HepG2 (cell line): ENCODE measurements at places on chromosomes 2 and 18.

- H3K27ac ChIP-seq, result peak overlapping the region; percentile 74
Measured at GRCh38 chr18:58499527-58500221, 129.2 kb downstream of the ALPK2 start.

DNA sequence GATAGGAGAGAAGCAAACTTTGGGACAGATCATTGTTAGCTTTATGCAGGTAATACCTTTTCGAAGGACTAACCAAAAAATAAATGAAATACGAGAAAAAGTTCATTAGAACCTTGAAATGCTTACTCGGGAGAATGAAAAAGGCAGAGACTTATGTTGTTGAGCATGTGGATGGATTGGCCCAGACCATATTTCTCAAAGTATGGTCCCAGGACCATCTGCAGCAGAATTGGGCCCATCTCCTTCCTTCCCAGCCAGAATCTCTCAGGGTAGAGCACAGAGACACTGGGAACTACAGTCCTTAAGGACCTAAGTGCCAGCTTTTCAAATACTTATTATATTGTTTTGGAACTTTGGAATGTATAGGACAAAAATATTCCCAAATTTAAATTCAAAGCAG lies 50.8 kb downstream of the KCTD18 start:
- no peak for DNase-seq
- H3K27ac ChIP-seq, result no peak overlapping the region
- no peaks in the 10 kb centered on the region for H3K4me1 ChIP-seq
- H3K4me3 ChIP-seq, result no peak overlapping the region
- peaks cover 26% of the 10 kb centered on the region for H3K36me3 ChIP-seq

- H3K4me3 ChIP-seq, result no peak overlapping the region
- H3K27ac ChIP-seq, result no peak overlapping the region
- no peaks in the 10 kb centered on the region for H3K27me3 ChIP-seq
- no peak for DNase-seq
- H3K36me3 ChIP-seq, result peaks cover 4% of the 10 kb centered on the region; the same call in 1 of the 2 replicates
- peaks cover 4% of the 10 kb centered on the region; the same call in 1 of the 2 replicates for H3K4me1 ChIP-seq
Measured at GRCh38 chr18:76461692-76462325, 33.2 kb downstream of the ZNF516 start.

- H3K4me1 ChIP-seq, result no peaks in the 10 kb centered on the region
- H3K27me3 ChIP-seq, result peaks cover 5% of the 10 kb centered on the region; the same call in 2 of the 3 replicates
- no peaks in the 10 kb centered on the region for H3K36me3 ChIP-seq
- H3K4me3 ChIP-seq, result no peak overlapping the region
- no peak overlapping the region for H3K27ac ChIP-seq
Measured at GRCh38 chr18:59547581-59548182, 149.5 kb downstream of the CCBE1 start.

DNA sequence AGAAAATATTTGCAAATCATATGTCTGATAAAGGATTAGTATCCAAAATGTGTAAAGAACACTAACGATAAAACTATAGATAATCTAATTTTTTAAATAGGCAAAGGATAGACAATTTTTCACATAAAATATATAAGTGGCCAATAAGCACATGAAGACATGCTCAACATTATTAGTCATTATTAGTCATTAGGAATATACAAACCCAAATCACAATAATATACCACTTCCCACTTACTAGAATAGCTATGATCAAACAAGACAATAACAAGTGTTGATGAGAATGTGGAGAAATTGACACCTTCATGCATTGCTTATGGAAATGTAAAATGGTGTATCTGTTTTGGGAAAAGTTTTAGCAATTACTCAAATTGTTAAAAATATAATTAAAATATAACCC lies 12.6 kb upstream of the MAP2 start:
- H3K4me1 ChIP-seq, result no peaks in the 10 kb centered on the region
- H3K27ac ChIP-seq, result no peak overlapping the region
- H3K4me3 ChIP-seq, result no peak overlapping the region
- no peak for DNase-seq

DNA sequence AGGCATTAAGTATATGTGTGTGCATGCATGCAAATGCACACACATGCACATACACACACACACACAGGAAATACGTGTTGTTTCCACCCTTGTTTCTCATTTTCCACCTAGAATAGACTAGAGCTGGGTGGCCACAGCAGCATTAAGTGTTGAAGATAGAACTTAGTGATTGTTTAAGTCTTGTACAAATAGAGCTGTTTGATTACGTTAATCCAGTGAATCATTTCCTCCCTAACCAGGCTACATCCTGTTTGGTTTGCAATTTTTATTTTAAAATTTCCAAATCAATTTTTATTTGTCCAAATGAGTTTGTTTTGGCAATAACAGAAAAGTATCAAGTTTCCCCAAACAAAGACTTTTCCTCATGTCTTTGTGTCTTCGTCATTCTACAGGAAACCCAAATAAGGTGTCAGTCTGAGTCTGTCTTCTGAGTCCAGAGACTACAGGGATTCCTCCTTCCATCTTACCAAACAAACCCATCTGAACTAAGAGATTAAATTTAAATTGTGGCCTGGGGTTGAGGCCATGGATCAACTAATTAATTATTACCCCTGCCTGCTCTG lies 74.6 kb upstream of the GALNT5 start:
- no peak overlapping the region for H3K27ac ChIP-seq
- no peaks in the 10 kb centered on the region for H3K27me3 ChIP-seq
- no peak for DNase-seq
- H3K4me3 ChIP-seq, result no peak overlapping the region

DNA sequence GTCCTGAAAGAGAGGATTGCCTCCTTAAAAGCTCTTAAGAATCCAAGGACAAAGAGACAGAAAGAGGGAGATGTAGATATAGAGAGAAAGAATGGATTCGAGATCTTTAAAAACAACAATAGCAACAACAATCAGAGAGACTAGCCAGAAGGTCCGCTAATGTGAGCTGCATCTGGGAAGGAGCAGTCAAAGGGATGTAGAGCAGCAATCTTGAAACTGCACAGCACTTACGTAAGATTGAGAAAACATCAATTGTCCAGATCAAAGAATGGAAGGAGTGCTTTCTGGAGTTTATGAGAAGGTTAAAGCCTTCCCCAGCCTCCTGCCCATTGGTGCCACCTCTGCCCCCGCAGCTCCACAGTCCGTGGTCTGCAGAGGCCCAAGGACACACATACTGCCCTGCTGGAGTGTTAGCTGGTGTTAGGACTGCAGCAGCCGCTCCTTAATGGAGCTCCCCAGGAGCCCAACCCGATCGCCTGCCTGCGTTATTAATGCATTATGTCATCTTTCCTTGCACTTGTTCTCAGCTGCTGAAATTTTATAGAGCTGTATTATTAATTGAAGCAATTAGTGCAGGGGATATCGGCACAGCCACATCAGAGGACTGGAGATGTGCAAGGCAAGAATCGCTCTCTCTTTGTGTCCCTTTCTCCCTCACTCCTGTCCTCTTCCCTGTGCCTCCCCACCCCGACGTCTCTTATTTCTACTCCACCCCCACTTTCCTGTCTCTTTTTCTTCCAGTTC lies 94.2 kb upstream of the STPG4 start:
- H3K4me1 ChIP-seq, result peaks cover 21% of the 10 kb centered on the region
- no peak overlapping the region for H3K4me3 ChIP-seq
- H3K27me3 ChIP-seq, result no peaks in the 10 kb centered on the region; the same call in 1 of the 2 replicates

DNA sequence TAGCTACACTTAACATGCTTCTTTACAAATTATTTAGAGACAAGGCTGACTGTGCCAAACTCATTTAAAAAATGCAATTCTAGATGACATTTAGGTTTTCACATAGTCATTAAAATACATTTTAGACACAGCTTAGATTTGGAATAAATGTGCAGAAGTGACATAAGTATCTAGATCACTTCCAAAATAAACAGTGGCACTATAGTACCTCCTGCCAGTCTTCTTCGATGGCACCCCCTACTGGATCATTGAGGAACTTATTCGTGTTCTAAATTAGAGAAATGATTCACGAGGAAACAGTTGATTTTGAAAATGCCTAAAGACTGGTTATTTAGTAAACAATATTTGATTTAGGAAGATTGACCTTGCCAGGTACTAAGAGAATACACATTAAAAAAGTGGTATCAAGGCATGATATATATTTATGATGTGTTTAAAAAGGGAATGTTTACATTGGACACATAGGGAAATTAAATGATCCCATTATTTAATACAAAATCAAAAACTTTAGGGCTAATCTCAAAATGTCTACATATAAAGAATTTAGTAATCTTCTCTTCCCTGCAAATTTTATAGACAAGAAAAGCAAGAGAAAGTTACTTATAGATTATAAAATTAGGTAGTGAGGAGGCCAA lies 323.9 kb downstream of the XIRP2 start:
- DNase-seq, result peak; percentile 50
- no peak overlapping the region for H3K27ac ChIP-seq
- no peak overlapping the region for H3K4me3 ChIP-seq

DNA sequence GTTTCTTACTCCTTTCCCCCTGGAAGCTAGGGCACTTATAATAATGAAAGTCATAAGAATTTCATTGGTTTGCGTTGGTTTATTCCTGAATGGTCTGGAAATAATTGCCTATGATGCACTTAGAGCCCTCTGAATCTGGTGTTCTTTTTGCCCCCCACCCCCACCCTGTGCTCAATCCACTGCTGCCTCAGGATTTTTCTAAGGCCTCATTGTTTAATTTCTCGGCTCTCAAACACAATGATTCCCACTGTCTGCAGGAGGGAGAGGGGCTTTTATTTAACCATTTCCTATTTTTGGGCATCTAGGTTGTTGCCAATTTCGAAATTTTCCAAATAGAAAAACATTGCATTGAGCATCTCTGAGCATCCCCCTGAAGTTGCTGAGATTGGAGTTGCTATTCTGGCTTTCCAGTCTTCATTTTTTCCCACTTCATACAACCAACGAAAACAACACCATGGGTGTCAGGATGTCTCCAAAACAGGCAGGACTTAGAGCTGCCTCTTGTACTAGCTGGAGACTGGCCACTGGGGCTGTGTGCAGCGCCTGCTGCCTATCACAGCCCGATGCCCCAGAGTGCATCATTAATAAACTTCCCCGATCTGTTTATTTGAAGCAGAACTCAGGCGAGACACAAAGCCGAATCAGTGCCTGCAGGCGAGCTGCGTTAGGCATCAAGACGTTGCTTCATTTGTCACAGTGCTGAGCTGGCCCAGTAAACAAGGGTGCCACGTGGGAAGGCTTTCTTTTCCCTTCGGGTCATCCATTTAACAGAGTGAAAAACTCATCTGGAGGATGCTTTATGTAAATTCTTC lies 1.8 kb upstream of the PCARE start:
- H3K27me3 ChIP-seq, result peaks cover 59% of the 10 kb centered on the region
- H3K4me1 ChIP-seq, result no peaks in the 10 kb centered on the region
- no peak overlapping the region for H3K27ac ChIP-seq
- H3K36me3 ChIP-seq, result no peaks in the 10 kb centered on the region
- no peak for DNase-seq

GRCh38 chr2:109376796-109377495 lies 236.8 kb downstream of the SEPTIN10 start:
- H3K4me1 ChIP-seq, result no peaks in the 10 kb centered on the region
- no peak overlapping the region for H3K27ac ChIP-seq
- no peaks in the 10 kb centered on the region for H3K36me3 ChIP-seq
- H3K27me3 ChIP-seq, result peaks cover 2% of the 10 kb centered on the region; the same call in 1 of the 2 replicates
- DNase-seq, result no peak

DNA sequence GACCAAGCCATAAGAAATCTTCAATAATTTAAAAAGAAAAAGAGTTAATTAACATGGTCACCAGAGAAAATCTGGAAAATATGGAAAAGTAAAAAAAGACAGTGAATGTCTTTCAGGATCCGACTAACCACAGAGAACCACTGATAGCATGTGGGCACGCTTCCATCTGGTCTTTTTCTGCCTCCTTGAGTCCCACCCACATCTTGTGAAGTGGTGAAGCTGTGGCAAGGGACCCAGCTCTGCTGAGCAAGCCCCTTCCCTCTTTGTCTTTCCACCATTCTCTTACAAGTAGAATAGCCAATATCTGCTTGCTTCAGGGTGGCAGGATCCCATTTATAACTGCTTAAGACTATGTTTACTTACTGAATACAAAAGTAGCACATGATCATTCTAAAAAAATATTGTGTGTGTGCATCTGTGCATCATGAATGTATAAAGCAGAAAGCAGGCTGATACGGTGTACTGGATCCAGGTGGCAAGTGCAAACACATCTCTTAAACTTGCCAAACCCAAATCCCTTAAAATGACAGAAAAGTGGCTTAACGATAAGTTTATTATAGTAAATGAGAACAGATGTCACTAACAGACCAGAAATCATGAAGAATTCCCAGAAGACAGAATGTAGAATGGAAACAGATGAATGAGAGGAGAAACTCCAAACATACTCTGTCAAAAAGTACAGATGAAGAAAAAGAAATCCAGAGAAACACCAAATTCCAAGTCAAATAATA lies 52.3 kb downstream of the FOXI3 start:
- no peaks in the 10 kb centered on the region; the same call in 1 of the 2 replicates for H3K27me3 ChIP-seq
- no peak for DNase-seq
- no peak overlapping the region for H3K4me3 ChIP-seq
- H3K4me1 ChIP-seq, result no peaks in the 10 kb centered on the region
- no peaks in the 10 kb centered on the region for H3K36me3 ChIP-seq

DNA sequence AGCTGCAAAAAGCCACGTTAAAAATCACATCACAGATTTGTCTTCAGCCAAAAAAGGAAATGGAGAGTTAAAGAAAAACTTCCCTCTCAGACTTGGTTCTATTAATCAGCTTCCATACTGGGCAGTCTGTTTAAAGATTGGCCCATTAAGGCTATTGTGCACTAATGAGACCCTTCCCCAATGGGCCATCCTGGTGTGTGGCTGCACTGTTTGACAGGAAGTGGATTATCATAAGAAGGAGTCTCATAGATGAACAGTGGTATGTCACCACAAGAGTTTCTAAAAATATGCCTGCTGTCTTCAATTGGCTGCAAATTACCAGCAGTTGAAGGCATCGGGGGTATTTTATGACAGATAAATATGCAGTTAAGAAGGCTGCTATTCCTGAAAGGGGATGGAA lies 247.6 kb upstream of the THSD7B start:
- H3K4me3 ChIP-seq, result no peak overlapping the region
- H3K27me3 ChIP-seq, result peaks cover 3% of the 10 kb centered on the region; the same call in 1 of the 3 replicates
- no peak for DNase-seq
- no peak overlapping the region for H3K27ac ChIP-seq
- no peaks in the 10 kb centered on the region for H3K4me1 ChIP-seq
- H3K36me3 ChIP-seq, result no peaks in the 10 kb centered on the region

GRCh38 chr2:182618672-182619079 lies 97.4 kb upstream of the DNAJC10 start:
- no peaks in the 10 kb centered on the region for H3K36me3 ChIP-seq
- no peak overlapping the region for H3K4me3 ChIP-seq
- peaks cover 24% of the 10 kb centered on the region for H3K4me1 ChIP-seq
- H3K27ac ChIP-seq, result no peak overlapping the region
- DNase-seq, result peak; percentile 12
- H3K27me3 ChIP-seq, result no peaks in the 10 kb centered on the region

- H3K4me1 ChIP-seq, result no peaks in the 10 kb centered on the region
- no peaks in the 10 kb centered on the region for H3K27me3 ChIP-seq
- no peak overlapping the region for H3K27ac ChIP-seq
- no peak for DNase-seq
- no peak overlapping the region for H3K4me3 ChIP-seq
- peaks cover 33% of the 10 kb centered on the region for H3K36me3 ChIP-seq
Measured at GRCh38 chr2:71346065-71346464, 14.5 kb downstream of the ZNF638 start.
